ENCODE measurements at places on chromosomes 3 and 15.

- DNase-seq = no peak
These were observed 3.4 kb upstream of the AP4E1 start for GRCh38 chr15:50905055-50905454.

- DNase-seq = peak; percentile 73
These were observed 43.1 kb downstream of the MTHFS start for GRCh38 chr15:79853492-79854328.

DNA sequence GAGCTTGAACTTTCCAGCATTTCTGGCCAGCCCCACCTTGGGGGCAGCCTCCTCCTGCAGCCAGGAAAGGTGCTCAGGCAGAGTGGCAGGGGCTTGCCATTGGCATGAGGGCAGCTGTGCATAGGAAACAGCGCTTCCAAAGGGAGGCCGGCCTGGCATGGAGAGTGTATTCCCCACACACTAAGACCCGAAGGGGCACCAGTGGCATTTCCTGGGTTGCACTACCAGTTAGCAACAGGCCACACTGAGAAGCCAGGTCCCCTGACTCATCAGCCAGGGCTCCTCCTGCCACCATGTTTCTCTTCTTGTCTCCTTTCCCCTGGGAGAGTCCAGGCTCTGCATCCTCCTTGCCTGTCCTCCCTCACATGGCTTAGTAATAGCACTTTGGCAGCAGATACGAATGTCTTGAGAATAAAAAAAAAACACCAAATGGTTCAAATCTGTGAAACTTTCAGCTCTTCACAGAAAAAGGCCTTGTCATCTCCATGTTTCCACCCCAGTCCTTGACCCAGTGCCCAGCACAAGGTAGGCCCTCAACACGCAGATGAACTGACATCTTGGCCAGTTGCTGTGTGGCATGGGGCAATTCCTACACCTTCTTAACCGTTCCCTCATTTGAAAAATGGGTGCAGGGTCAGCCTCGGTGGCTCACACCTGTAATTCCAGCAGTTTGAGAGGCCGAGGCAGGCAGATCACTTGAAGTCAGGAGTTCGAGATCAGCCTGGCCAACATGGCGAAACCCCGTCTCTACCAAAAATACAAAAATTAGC, 180.4 kb downstream of the SMAD6 start:
- DNase-seq = no peak

DNA sequence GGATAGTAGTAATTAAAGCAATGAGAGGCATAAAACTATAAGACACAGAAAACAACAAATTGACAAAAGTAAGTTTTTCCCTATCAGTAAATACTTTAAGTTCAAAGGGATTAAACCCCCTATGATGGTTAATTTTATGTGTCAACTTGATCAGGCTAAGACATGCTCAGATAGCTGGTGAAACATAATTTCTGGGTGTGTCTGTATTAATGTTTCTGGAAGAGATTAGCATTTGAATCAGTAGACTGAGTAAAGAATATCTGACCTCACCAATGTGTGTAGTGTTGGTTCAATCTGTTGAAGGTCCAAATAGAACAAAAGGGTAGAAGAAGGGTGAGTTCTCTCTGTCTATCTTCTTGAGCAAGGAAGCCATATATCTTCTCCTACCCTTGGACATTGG, 283.3 kb upstream of the GRM7 start:
- no peak for DNase-seq

GRCh38 chr15:85752491-85752961, 42.2 kb downstream of the KLHL25 start:
- DNase-seq = peak; percentile 43

- no peak for DNase-seq
These were observed 41.4 kb downstream of the FSIP1 start for GRCh38 chr15:39741258-39741657.

- no peak for DNase-seq
These were observed 90.6 kb downstream of the POLR2M start for GRCh38 chr15:57797110-57797509.

DNA sequence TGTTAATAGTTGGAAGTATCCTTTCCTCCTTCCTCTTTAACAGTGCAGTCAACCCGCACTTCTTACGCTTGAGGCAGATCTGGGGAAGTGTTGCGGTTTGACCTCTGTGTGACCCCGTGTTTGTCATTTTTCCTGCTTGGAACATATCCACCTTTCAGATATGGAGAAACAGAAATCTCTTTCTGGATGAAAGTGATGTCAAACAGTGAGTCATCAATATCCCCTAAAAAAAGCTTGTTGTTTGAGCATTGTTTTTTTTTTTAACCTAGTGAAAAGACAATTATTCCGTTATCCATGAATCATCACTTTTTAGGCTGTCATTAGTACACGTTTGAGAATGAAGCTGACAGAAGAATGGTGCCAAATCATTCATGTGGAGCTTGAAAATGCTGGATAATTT, 293.7 kb downstream of the ARPP21 start:
- DNase-seq = peak; percentile 60

DNA sequence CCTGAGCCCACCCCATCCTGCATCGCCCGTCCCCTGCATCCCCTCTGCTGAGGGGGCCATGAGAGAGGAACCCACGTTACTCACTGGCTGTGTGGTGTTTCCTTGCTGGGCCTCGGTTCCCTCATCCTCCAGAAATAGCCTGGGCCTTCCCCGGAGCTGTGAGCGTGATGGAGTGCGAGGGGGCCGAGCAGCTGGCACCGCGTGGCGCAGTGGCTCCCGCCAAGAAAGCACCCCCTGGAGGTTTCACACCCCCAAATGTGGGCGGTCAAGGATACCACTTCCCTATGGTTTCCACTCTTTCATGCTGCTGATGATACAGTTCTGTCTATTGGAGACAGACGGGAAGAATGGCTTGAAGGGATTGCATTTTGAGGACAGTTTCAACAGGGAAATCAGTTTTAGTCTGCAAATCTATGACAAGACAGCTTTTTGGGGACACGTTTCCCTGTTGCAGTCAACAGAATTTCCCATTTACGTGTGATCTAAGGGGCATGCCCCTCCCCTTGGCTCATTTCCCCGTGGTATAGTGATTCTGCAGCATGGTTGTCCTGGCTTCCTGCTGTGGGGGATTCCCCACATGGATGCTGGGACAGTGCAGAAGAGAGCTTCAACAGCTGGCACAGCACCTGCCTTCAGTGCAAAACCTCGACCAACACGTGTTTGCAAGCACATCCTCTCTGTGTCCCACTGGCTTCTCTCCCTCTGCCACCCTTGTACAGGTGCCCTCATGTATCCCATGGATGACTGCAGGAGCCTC, 377.5 kb downstream of the LRTM1 start:
- DNase-seq = no peak

DNA sequence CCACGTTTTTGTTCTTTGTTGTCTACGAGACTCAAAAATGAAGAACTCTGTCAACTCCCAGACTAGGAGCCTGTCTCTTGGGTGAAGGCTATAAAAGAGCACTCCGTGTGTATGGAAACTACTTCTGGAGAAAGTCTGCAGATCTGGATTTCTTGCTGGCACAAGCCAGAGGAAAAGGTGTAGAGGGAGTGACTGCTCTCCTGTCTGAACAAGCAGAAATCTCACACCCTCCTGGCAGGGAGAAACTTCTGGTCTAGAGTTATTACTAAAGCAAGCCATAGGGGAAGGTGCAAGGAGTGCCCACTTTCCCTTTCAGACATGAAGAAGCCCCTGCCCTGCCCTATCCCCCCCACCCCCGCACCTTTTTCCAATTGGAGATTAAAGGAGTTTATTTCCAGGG, 9.5 kb downstream of the PLAAT1 start:
- DNase-seq = no peak

DNA sequence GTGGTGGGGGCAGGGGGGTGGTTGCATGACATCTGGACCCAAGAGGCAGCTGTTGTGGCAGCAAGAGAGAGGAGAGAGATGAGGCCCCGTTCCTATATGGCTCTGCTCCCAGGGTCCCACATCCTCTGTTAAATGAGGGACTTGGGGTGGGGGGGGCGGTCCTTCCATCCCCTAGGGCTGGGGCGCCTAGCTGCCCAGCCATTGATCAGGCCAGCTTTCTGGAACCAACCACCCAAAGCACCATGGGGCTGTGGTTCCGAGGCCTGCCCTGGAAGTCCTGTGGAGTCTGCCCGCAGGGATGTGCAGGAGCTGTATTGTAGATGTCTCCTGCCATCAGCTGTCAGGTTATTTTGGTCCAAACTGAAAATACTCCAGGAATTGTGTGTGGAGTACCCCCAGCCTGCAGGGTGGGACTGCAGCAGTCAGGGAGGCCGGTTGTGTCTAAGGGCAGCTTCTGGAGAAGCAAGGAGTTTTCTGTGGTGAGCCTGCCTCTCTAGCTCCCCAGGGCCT, 5.2 kb downstream of the FURIN start:
- no peak for DNase-seq

- DNase-seq = no peak
These were observed 34.6 kb downstream of the GNB4 start for GRCh38 chr3:179416681-179417080.

DNA sequence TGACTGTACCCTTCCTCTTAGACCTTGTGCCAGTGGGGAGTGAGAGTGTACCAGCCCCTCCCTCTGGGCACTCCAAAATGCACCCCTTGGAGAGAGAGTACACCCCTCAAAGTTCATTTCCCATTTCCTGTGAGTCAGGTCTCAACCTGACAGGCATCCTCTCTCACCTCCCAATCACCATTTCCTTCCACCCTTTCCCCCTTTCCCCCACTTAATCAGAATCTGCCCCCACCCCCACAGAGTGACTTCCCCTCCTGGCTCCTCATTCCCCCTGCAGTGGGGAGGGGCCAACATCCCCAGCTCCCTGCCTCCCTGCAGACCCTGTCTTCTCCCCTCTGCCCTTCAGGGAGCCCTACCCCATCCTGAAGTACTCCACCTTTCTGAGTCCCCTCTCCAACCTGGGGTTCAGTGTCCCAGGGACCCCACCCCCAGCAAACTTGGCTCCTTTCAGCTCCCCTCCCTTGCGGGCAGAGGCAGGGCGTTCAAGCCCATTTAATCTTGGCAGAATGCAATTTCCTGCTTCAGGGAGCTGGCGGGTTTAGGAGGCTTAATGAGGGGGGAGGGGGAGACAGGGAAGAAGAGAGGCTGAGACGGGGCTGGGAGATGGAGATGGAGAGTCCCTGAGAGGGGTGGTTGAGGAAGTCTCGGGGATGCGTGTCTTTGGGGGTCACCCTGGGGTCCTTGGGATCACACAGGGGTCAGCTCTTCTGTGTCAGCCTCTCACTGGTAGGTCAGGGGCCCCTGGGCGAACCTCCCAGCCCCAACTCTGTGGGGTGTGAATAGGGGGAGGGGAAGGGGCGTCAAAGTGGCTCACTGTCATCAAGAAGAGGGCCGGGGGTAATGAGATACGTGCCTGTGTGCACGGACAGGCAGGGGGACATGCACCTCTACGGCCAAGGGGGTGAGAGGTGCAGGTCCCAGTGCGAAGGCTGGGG, 16.6 kb upstream of the SEMA3F start:
- DNase-seq = no peak

DNA sequence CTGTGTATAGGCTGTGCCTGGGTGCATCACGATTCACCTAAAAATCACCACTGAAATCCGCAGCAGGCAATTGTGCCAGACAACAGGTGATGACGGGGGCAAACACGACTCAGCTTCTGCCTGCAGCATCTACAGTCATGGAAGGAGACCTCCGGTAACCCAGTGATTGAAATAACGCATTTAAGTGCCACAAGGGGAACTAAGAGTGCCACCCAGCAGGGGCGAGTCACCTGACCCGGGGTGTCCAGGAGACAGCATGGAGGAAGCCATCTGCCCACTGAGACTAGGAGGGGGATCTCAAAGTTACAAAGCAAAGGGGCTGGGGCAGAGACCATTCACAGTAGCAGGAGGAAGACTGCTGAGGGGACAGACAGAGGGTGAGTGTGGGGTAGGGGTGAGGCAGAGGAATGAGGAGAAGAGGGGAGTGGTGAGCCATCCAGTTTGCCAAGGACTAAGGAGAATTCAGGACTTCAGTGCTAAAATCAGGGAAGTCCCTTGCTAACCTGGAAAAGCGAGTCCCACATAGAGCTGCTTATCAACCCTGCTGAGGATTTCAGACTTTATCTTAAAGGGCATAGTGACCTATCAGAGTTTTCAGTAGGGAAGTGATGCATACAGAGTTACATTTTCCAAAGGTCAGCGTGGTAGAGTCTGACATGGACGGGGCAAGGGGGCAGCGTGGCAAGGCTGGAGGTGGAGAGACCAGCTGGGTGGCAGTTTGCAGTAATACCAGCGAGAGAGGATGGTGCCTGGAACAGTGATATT, 256.7 kb upstream of the HES1 start:
- no peak for DNase-seq

DNA sequence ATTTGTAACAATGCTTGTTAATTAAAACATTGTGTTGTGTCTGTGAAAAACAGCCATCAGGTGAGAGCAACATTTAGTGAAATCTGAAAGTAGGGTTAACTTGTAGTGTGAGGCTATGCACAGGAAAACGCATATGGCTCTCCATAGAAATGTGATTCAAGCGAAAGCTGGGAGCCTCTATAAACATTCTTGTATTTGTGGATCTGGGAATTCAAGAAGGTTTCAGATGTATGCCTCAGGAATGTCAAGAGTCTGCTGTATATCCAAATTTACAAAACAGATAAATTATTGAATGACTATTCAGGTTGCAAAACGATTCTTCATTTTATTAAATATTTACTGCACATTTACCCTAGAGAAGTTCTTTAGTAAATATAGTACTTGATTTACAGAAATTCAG, 166.0 kb downstream of the THSD4 start:
- DNase-seq = no peak

- no peak for DNase-seq
These were observed 35.2 kb upstream of the TF start for GRCh38 chr3:133711013-133711412.

GRCh38 chr3:171604370-171604769, 144.2 kb upstream of the TNIK start:
- no peak for DNase-seq

GRCh38 chr15:59035201-59035600, 47.7 kb downstream of the RNF111 start:
- DNase-seq = no peak

GRCh38 chr3:27943106-27943505, 221.0 kb upstream of the EOMES start:
- DNase-seq = peak; percentile 18

- no peak for DNase-seq
These were observed 12.2 kb upstream of the TM2D3 start for GRCh38 chr15:101664303-101664913.

DNA sequence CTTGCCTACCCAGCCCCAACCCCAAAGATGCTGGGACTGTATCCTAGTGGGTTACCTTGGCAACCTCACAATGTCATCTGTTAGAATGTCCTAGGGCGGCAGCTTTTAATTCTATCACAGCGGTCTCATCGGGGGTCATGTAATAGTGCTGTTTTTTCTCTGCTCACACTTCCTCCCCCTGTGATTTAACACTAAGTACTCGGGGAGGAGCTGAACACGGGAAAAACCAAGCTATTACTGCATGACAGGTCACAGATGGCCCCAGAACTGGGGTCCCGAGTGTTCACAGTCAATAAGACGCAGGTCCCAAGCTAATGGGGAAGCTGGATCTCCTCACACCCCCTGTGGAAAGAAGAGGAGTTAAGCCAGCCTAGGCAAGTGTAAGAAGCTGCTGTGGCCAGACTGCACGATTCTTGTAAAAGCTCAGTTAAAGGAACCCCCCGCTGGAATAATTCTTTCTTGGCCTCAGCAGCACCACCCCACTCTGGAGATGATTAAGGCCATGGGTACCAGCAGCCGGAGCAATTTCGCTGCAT, 2.5 kb upstream of the RFTN1 start:
- DNase-seq = no peak

GRCh38 chr3:45966950-45967640, 23.8 kb downstream of the CXCR6 start:
- DNase-seq = no peak

Measured in mucosa of gallbladder (tissue), 1 donor.